NCI-H1417 treated with DMSO at 0.1 percent for 48 hours (cell line): ENCODE measurements at places on chromosomes 1 and 21.

- DNase-seq, result no peak
Observed at GRCh38 chr1:65539266-65540131, 119.0 kb downstream of the LEPR start.

- DNase-seq, result peak; percentile 40
Observed at GRCh38 chr21:25313829-25314228, 293.5 kb downstream of the MRPL39 start.

GRCh38 chr1:79004916-79005315 is 1.6 kb downstream of the ADGRL4 start:
- no peak for DNase-seq

GRCh38 chr1:183571678-183572268 is 18.5 kb downstream of the NCF2 start:
- DNase-seq, result no peak

- DNase-seq, result no peak
Observed at GRCh38 chr1:159443066-159443750, 3.7 kb downstream of the OR10J1 start.

DNA sequence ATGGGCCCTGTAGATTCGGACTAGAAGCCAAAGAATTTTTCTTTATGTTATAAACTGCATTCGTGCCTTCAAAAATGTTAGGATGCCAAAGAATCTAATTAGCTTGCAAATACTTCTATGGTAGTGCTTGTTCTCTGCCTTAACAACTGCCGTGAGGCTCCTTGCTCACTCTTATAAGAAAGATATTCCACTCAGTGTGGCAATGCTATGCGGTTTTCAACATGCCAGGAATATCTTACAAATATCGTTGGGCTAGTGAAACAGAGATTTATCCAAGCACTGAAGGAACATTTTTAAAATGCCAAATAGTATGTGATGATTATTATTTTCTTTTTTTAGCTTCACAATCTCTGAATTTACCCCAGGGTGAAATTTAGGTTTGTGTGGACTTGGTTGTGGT is 198.2 kb downstream of the GREM2 start:
- DNase-seq, result no peak

DNA sequence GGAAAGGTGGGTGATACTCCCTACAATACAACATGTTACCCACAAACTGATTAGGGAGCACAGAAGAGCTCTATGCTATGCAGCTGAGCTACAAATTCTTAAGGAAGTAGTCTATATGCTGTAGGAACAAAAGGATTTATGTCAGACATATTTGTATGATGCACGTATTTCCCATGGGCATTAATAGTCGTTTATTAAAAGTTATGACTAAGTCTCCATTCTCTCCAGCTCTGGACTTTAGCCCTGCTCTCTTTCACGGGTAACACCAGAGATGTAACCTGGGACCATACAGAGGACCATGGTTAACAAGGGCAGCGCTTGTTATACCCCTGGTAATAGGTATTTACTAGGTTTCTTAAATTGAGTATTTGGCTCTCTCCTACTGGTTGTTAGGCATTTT is 168.2 kb upstream of the C1orf105 start:
- no peak for DNase-seq

- no peak for DNase-seq
Observed at GRCh38 chr1:19342894-19343616, 30.9 kb downstream of the SLC66A1 start.

- no peak for DNase-seq
Observed at GRCh38 chr1:162236618-162237017, 140.0 kb downstream of the SPATA46 start.

- no peak for DNase-seq
Observed at GRCh38 chr1:213070406-213070805, 19.4 kb downstream of the RPS6KC1 start.

DNA sequence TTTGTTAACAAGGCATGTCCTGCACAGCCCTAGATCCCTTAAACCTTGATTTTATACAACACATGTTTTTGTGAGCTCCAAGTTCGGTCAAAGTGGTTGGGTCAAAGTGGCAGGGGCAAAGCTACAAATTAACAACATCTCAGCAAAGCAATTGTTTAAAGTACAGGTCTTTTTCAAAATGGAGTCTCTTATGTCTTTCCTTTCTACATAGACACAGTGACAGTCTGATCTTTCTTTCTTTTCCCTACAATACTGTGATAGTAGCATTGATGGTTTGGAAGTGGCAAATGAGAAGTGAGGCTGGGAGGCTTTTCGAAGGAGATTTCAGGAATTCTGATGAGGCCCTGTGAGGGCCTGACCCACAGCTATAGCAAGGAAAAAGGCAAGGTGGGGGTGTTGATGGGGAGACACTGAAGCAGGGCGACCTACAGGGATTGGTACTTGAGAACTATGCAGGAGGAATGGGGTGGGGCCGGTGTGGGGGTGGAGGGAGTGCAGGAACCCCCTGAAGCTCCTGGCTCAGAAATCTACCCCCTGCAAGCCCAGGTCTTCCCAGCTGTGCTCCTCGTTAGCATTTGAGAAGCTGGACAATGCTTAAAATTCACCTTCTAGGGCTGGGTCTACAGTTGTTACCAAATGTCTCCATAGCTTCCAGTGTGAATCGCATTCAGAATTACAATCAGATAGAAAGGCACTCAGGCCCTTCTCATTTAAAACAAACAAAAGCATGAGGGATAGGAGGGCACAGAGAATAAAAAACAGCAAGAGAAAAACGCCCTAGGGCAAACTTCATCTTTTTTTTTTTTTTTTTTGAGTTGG is 102.6 kb upstream of the PPM1J start:
- DNase-seq, result no peak

- no peak for DNase-seq
Observed at GRCh38 chr1:932776-933602, 9.3 kb downstream of the SAMD11 start.

DNA sequence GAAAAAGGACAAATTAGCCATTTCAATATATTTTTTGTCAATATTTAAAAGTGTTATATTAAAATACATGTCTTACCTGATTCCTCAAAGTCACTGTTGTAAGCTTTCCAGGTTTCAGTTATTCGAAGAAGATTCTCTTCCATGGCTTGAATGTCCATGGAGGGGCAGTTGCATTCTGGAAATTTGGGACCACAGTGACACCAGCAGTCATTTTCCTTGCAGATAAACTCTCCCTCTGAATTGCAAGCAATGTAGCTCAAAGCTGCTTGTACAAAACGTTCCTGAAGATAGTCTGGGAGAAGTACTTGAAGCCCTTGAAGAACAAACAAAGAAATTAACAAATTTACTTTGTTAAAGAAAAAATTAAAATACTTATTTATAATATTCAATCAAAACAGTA is 251.7 kb downstream of the BRINP3 start:
- DNase-seq, result no peak

DNA sequence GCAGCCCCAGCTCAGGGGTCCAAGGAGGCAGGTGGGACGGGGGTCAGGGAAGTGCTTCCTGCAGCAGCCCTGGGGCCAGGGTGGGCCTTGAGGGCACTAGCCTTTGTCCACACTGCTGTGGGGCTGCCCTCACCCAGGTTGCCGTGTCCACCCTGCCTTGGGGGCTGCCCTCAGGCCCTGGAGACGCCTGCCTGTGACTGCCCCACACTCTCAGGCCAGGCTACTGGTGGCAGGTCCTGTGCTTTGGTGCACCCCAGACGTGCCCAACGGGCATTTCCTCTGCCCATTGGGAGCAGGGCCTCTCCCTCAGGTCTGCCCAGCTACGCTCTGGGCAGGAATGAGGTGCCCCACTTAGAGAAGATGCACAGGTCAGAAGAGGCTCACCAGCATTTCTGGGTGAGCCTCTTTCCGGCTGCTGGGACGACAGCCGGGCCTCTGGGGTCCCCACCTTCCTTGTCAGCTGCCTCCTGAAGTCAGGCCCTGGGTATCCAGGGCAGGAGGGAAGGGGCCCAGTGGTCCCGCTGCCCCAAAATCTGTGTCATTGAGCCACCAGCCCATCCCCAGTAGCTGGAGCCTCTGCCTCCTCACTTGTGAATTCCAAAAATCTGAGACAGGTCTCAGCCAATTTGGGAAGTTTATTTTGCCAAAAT is 2.7 kb upstream of the MMEL1 start:
- no peak for DNase-seq

DNA sequence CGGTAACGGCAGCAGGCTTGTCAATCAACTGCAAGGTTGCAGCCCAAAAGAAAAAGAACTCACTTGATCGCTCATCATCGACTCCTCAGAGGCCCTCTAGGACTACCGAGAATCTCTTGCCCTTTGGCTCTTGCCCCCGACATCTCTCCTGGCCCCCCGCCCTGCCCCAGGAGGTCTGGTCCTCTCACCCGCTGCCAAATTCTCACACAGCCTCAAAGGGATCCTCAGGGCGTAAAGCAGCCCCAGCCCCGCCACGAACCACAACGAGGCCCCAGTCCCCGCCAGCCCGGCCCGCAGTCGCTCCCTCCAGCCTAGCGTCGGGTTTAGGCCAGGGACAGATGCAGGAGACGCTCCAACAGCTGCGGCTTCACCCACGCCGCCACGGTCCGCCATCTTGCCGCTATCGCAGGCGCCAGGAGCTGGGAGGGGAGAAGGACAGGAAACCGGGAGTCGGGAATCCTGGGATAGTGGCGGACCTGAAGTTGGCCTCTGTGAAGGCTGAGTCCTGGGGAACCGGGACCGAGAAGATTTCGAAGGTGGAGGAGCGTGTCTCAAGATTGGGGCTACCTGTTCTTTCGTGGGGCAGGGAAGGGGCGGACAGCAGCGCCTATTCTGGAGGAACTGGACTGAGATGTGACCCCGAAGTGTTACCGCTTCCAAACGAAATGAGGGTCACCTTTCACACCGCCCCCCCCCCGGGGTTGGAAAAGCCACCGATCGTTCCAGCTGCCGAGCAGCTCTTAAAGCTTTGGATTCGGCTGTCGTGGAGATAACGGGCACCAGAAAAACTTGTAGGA is at the start of gene ST7L:
Gene ST7L, minus strand, starts transcription at position 421 of the 797 bp plus-strand sequence. Its CDS starts 28 bp downstream, at position 393.
- DNase-seq, result no peak

DNA sequence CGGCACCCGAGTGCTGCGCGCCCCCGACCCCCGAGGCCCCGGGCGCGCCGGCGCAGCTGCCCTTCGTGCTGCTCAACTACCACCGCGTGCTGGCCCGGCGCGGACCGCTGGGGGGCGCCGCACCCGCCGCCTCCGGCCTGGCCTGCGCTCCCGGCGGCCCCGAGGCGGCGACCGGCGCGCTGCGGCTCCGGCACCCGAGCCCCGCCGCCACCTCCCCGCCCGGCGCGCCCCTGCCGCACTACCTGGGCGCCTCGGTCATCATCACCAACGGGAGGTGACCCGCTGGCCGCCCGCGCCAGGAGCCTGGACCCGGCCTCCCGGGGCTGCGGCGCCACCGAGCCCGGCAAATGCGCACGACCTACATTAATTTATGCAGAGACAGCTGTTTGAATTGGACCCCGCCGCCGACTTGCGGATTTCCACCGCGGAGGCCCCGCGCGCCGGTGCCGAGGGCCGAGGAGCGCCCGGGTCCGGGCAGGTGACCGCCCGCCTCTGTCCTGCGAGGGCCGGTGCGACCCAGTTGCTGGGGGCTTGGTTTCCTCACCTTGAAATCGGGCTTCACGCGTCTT is 49.0 kb downstream of the SIM2 start:
- no peak for DNase-seq

DNA sequence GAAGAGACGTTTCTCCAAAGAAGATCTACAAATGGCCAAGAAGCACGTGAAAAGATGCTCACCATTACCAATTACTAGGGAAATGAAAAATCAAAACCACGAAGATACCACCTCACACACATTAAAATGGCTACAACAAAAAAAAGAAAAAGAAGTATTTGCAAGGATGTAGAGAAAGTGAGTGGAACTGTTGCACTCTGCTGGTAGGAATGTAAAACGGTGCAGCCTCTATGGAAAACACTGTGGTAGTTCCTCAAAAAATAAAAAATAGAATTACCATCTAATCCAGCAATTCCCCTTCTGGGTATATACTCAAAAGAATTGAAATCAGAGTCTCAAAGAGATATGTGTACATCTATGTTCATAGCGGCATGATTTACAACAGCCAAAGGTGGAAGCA is 115.4 kb upstream of the EDN2 start:
- DNase-seq, result no peak

- no peak for DNase-seq
Observed at GRCh38 chr1:2503554-2504224, 22.7 kb downstream of the PANK4 start.

- DNase-seq, result no peak
Observed at GRCh38 chr1:30822966-30823581, 65.5 kb upstream of the LAPTM5 start.

DNA sequence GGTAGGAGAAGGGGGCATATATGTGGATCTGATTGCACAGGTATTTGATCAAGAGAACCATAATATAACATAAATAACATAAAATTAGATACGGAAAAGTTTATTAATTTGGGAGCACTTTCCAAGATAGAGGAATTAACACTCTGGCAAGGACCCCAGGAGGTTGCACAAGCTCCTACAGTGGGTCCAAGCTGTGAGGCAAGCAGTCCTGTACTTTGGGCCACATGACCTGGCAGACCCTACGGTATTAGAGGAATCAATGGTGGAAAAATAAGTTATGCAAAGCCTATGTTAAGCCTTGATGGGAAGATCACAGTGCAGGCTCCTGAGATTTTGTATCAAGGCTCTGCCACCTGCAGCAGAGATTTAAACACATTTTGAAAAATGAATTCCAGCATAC is 220.1 kb downstream of the COL24A1 start:
- DNase-seq, result no peak

- DNase-seq, result no peak
Observed at GRCh38 chr1:192272732-192273131, 44.1 kb upstream of the RGS21 start.

DNA sequence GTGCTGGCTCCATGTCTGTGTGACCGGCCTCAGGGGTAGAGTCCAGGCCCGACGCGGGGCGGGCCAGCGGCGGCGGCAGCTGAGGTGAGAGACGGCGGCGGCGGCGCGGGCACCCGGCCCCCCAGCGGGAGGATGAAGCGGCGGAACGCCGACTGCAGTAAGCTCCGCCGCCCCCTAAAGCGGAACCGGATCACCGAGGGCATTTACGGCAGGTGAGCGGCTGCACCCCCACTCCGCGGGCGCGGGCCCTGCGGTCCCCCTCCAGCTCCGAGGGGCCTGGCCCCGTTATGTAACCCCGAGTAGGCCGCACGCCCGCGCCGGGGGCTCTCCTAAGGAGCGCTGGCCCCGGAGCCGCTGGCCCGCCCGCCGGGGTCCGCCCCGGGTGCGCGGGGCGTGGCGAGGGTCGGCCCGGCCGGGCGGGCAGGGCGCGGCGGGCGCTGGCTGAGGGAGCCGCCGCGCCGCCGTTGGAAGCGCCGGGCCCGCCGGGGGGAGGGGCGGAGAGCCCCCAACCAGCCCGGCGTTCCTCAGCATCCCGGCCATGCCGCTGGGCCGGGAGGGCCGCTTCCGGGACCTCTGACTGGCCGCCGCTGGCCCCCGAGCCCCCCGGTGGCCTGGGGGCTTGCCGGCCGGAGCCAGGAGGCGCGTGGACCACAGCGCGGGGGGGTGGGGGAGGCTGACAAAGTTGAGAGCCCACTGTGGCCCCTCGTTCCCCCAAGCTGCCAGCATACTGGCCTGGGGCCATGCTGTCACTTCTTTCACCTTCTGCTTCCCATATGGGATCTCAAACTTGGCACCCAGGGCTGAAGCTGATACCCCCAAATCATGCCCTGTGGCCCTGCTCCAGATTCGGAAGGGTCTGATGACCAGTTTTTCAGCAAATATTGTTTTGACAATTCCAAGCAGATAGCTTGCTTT is 527 bp downstream of the MACO1 start:
- DNase-seq, result no peak
